ENCODE measurements at places on chromosomes 6 and 20. TPM values are rescaled to one million over a fixed set of nuclear protein-coding genes. Genes with fewer than 3 reads are reported as not detected.

TGM3 gene
- 0.66 TPM for total RNA-seq

NEURL2 gene
- 12.8 TPM for total RNA-seq

ECI2 gene
- 57.4 TPM for total RNA-seq

DDX43 gene
- total RNA-seq, result 0.27 TPM

DOK5 gene
- 16.9 TPM for total RNA-seq
